ENCODE measurements at places on chromosomes 3 and 15. TPM values are rescaled to one million over a fixed set of nuclear protein-coding genes. Genes with fewer than 3 reads are reported as not detected.

The GOLGA8T gene
- total RNA-seq, result 0.28 TPM

The GOLGA8Q gene
- 1.1 TPM for total RNA-seq

The NRROS gene
- total RNA-seq, result 25.9 TPM

The KLHL40 gene
- total RNA-seq, result not detected

The LSAMP gene
- total RNA-seq, result not detected

The ZNF35 gene
- 1.7 TPM for total RNA-seq

The MFAP1 gene
- 26.1 TPM for total RNA-seq

The PCOLCE2 gene
- not detected for total RNA-seq

The BRK1 gene
- 133 TPM for total RNA-seq

The SLC12A1 gene
- total RNA-seq, result not detected

The CD200 gene
- 8.6 TPM for total RNA-seq

The P3H2 gene
- not detected for total RNA-seq

The HDGFL3 gene
- total RNA-seq, result 26.7 TPM

The C3orf49 gene
- total RNA-seq, result not detected

The CCR9 gene
- total RNA-seq, result not detected

The ANKUB1 gene
- total RNA-seq, result not detected

The CHL1 gene
- not detected for total RNA-seq

The ISL2 gene
- total RNA-seq, result 0.12 TPM

The THRB gene
- total RNA-seq, result not detected

The HRG gene
- not detected for total RNA-seq

The CDHR4 gene
- not detected for total RNA-seq

The MEF2A gene
- total RNA-seq, result 32.0 TPM

The PCCB gene
- 20.7 TPM for total RNA-seq

The GOLGA8S gene
- 0.10 TPM for total RNA-seq

The COMMD4 gene
- 83.3 TPM for total RNA-seq

The TUSC7 gene
- not detected for total RNA-seq

The SLC28A1 gene
- total RNA-seq, result not detected

The VPS39 gene
- 81.4 TPM for total RNA-seq

The SEMA5B gene
- total RNA-seq, result not detected

The SLC2A2 gene
- not detected for total RNA-seq

The ZBTB47 gene
- 1.1 TPM for total RNA-seq

The IL16 gene
- 318 TPM for total RNA-seq

The PP2D1 gene
- total RNA-seq, result not detected

The EFHB gene
- total RNA-seq, result not detected

The FBN1 gene
- total RNA-seq, result 1.1 TPM

The DNAH12 gene
- total RNA-seq, result 0.05 TPM

The FBXO45 gene
- total RNA-seq, result 12.3 TPM

The SYNPR gene
- not detected for total RNA-seq

The SAMD7 gene
- not detected for total RNA-seq

The LDHAL6B gene
- total RNA-seq, result not detected

The CSTA gene
- total RNA-seq, result not detected

The LTF gene
- not detected for total RNA-seq

The PCNP gene
- total RNA-seq, result 161 TPM

The KCNMB3 gene
- 0.48 TPM for total RNA-seq

The SLC12A8 gene
- 0.68 TPM for total RNA-seq

The TMEM44 gene
- 3.1 TPM for total RNA-seq

The GPR62 gene
- not detected for total RNA-seq

The ADPRH gene
- 1.2 TPM for total RNA-seq

The ROBO2 gene
- not detected for total RNA-seq

All from activated naive CD4-positive, alpha-beta T cell treated with anti-CD3 and anti-CD28 coated beads, Interleukin-2, amount 10 ng/mL, durations not matched to agents 5 hours and 36 hours (primary cell).